NCI-H1105 treated with DMSO at 0.1 percent for 48 hours (cell line): ENCODE measurements at places on chromosomes 16 and 17.

- no peak for DNase-seq
Measured at GRCh38 chr17:10021272-10021984, 116.4 kb upstream of the RCVRN start.

DNA sequence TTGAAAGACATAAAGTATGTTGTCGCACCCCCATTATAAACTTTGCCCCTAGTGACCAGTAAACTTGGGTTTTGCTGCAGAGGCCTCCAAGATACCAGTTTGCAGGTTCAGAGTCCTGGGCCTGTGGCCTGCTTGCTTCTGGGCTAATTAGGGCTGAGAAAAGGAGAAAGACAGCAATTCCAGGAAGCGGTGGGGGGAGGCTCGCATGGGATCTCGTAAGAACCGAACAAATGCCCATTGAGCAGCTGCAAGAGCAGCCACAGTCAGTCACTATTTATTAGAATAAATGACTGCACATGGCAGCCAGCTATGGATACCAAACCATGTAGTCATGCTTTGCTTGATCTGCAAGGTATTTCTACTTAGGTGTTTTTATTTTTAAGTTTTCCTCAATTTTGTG lies 4.9 kb downstream of the SHISA9 start:
- no peak for DNase-seq

- no peak for DNase-seq
Measured at GRCh38 chr17:17258998-17259397, 22.0 kb upstream of the FLCN start.

DNA sequence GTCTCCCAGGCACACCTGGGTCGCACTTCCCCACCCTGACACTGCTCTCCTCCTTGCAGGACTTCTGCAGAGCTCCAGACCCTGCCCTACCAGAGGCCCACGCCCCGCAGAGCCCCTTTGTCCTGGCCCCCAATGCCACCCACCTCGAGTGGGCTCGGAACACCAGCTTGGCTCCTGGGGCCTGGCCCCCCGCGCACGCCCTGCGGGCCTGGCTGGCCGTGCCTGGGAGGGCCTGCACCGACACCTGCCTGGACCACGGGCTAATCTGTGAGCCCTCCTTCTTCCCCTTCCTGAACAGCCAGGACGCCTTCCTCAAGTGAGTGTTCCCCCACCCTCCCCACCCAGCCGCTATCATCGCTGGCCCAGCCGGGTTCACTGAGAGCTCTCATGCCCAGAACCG lies 79.6 kb downstream of the MGAT5B start:
- DNase-seq, result no peak

DNA sequence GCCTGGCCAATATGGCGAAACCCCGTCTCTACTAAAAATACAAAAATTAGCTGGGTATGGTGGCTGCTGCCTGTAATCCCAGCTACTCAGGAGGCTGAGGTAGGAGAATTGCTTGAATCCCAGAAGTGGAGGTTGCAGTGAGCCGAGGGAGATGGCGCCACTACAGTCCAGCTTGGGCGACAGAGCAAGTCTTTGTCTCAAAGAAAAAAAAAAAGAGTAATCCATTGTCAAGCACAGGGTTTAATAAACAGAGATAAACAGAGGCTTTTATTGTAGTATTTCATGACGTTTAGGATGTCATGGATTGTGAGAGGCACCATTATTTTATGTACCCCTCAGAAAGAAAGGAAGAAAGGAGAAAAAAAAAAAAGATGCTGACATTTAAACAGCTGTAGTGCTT lies 75.2 kb upstream of the RNU2-1 start:
- DNase-seq, result no peak

GRCh38 chr17:77531002-77531401 lies 390.2 kb downstream of the SEC14L1 start:
- no peak for DNase-seq

DNA sequence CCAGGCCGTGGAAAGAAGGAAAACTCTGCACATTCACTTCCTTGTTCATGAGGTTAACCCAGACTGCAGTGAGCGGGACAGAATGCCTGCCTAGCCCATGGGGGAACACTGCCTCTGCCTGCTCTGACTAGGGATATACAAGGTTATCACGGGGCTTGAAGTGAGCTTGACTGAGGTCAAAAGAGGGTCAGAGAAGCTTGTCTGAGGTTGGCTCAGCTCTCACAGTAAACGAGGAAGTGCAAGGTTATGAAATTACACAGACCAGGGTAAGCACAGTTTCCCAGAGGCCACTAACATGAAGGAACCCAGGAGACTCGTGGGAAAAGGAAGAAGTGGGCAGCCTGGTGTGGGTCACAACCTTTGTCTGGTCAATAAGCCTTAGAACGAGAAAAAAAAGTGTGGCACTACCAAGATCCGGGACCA lies 28.7 kb downstream of the HIC1 start:
- no peak for DNase-seq

GRCh38 chr16:12236589-12236988 lies 260.1 kb downstream of the SNX29 start:
- DNase-seq, result no peak

DNA sequence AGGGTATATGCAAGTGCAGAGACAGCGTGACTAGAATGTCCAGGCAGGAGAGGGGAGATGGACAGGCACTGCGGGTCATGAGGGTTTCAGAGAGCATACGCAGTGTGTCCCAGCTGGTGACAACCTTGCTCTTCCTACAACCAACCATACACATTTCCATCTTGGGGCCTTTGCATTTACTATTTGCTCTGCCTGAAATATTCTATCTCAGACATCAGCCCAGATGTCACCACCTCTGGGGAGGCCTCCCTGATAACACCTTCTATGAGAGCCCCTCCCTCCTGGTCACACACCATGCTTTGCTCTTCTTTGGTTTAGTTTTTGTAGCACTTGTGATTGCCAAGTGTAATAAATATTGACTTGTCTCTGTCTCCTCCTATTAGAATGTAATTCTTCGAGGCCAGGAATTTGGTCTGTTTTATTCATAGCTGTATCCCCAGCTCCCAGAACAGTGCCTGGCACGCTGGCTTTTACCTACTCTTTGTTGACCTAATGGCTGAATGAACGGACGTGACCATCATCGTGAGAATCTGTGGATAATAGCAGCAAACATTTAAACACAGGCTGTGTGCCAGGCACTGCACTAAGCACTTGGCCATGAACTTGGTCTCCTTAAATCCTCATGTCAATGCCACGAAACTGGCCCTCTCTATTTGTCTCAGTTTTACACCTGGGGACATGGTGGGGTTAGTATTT lies 51.9 kb downstream of the PLCG2 start:
- no peak for DNase-seq

GRCh38 chr16:8675183-8676159 lies 1.1 kb downstream of the ABAT start:
- peak; percentile 9 for DNase-seq

- DNase-seq, result no peak
Measured at GRCh38 chr16:71853413-71853812, 7.6 kb downstream of the ATXN1L start.

GRCh38 chr17:74641224-74641957 lies 17.9 kb upstream of the CD300E start:
- DNase-seq, result no peak

- peak; percentile 39 for DNase-seq
Measured at GRCh38 chr16:11407047-11407982, 62.1 kb downstream of the RMI2 start.

DNA sequence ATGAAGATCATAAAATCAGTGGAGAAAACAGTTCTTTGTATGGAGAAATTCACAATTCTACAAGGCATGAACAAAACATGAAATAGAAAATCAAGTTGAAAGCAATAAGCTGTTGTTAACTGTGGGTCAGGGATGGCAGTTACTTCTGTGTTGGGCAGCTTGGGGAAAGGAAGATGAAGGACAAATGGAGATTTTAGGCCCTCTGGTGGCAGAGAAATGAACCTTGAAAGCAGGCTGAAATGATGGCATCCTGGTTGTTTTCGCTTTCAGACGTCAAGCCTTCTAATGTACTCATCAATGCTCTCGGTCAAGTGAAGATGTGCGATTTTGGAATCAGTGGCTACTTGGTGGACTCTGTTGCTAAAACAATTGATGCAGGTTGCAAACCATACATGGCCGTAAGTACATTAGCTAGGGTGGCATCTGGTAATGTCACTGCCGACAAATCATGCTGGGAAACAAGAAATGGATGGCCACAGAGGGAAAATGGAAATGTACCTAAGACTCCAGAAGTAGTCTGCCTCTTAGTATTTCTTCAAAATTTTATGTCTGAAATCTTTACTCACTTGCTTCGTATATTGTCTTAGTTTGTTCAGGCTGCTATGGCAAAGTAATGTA lies 108.9 kb downstream of the MAP2K6 start:
- DNase-seq, result peak; percentile 33

- peak; percentile 1 for DNase-seq
Measured at GRCh38 chr16:87317750-87318644, 805 bp upstream of the C16orf95 start.

GRCh38 chr17:45383003-45383402 lies 49.7 kb downstream of the ARHGAP27 start:
- DNase-seq, result no peak

- DNase-seq, result no peak
Measured at GRCh38 chr17:80191192-80191591, 21.4 kb downstream of the CARD14 start.

- DNase-seq, result peak; percentile 3
Measured at GRCh38 chr16:79247386-79247785, 353.2 kb downstream of the MAF start.

GRCh38 chr17:80835816-80836657 lies 155.6 kb upstream of the CHMP6 start:
- no peak for DNase-seq

- peak; percentile 39 for DNase-seq
Measured at GRCh38 chr16:49275050-49275730, 6.4 kb downstream of the CBLN1 start.

DNA sequence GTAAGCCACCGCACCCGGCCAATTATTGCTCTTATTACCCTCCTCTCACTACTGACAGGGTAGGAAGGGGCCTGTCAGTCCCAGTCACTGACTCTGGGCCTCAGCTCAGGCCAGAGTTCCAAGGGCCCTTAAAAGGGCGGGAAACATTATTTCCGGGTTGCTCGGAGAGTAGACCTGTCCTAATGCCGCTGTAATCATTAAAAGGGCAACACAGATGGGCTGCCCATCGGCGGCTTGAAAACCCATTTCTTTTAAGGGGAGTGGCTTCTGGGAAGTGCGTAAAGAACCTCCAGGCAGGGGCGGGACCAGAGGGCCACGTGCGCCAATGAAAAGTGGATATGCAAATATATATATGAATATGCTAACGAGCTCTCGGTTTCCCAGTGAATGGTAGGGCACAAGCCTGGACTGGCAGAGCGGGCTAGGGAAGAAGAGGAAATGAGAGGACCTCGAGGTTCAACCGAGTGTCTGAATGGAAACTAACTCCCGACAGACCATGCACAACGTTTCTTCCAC lies 26.6 kb downstream of the PIPOX start:
- DNase-seq, result no peak
